ENCODE measurements at places on chromosomes 6 and 20.

- no peak overlapping the region for H3K4me3 ChIP-seq
- no peaks in the 10 kb centered on the region for H3K27me3 ChIP-seq
- no peaks in the 10 kb centered on the region for H3K4me1 ChIP-seq
- no peak overlapping the region for H3K27ac ChIP-seq
- no peak for DNase-seq
Observed at GRCh38 chr20:14178952-14179351, 158.5 kb downstream of the FLRT3 start.

GRCh38 chr20:47929368-47930115, 144.3 kb upstream of the SULF2 start:
- DNase-seq, result no peak
- H3K36me3 ChIP-seq, result no peaks in the 10 kb centered on the region
- no peak overlapping the region for H3K27ac ChIP-seq

DNA sequence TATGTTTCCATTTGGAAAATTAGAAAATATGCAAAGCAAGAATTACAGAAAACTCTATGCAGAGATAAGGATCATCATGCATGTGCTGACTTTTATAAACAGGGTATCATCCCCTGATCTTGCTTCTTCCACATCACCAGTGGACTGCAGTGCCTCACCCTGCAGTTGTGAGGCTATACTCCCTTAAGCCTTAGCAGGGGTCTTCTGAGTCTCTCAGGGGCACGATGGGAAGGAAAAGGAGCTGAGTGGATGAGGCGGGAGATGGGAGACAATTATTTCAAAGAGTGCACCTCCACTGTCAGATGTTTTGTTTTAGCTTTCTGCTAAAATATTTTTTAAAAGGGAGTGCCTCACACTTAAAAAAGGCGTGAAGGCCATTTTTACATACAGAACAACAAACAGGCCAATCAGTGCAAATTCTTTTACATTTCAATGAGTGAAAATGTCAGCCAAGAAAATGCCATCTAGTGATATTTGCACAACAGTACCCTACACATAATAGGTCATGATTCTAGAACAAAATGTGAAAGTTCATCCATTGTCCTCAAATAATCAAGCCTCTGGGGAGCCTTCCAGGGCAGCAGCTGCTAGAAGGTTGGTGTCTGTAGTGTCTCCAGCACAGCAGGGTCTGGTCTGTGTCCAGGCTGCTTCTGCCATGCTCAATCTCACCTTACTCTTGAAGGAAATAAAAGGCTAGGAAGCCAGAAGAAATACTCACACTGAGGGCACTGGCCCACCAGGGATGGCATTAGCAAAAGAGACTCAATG, 13.2 kb upstream of the SERPINB9 start:
- H3K4me1 ChIP-seq, result peaks cover 8% of the 10 kb centered on the region
- no peak overlapping the region for H3K4me3 ChIP-seq
- no peaks in the 10 kb centered on the region for H3K36me3 ChIP-seq
- H3K27ac ChIP-seq, result no peak overlapping the region
- no peak for DNase-seq

DNA sequence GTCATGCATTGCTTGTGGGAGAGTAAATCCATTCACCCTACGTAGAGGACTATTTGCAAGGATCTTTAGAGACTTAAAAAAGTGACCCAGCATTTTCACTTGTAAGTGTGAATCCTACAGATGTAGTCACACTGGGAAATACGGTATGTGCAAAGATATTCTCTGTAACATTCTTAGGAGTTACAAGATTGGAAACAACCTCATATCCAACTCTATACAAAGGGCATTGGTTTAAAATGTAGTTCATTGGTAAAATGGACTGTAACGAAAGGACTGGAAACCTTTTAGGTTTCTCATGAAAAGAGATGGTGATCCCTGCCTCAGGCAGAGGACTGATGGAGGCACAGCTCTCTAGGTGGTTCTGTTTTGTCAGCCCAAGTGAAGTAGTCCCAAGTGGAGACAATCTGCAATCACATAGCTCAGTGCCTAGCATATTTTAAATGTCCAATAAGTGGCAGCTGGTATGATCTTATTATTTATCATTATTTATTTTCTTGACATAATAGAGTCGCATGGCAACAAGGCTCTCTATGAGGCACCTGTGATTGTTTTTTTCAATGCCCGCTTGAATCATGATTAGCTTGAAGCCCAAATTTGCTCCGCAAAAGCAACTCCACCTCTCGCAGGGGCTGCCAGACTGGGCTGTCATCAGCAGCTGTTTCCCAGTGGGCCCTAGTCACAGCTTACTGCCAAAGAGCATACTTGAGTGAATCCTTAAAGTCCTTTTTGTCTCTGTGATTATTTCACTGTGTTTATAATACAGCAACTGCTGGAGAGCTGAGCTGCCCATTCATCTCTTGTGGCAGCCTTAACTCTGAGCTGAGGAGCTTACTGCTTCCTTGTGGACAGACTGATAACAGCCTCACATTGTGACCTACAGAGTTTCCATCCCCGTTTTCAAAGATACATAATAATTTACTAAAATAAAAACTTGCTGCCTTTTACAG, 19.8 kb upstream of the ENPP1 start:
- no peaks in the 10 kb centered on the region for H3K36me3 ChIP-seq
- no peak for DNase-seq
- no peak overlapping the region for H3K4me3 ChIP-seq
- no peaks in the 10 kb centered on the region for H3K27me3 ChIP-seq

DNA sequence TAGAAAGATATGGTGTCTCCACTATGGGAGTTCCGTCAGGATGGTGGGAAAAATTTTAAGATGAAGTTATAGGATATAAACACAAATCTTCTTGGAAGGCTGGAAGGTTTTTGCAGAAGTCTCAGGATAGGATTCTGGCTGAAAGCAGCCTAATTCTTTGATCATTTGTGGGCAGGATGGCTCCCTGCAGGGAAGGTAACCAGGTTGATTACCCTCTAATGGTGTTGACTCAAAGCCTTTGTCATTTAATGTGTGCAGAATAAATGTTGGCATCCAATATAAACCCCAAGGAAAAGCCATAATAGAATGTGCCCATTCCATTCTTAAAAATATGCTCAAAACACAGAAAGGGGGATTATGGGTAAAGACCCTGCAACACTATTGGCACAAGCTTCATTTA, 204.3 kb downstream of the EPM2A start:
- H3K36me3 ChIP-seq, result no peaks in the 10 kb centered on the region
- H3K27ac ChIP-seq, result no peak overlapping the region

- no peak for DNase-seq
- H3K36me3 ChIP-seq, result no peaks in the 10 kb centered on the region
- H3K27me3 ChIP-seq, result no peaks in the 10 kb centered on the region
- no peak overlapping the region for H3K4me3 ChIP-seq
- no peaks in the 10 kb centered on the region for H3K4me1 ChIP-seq
Observed at GRCh38 chr6:71510856-71511255, 222.2 kb downstream of the OGFRL1 start.

DNA sequence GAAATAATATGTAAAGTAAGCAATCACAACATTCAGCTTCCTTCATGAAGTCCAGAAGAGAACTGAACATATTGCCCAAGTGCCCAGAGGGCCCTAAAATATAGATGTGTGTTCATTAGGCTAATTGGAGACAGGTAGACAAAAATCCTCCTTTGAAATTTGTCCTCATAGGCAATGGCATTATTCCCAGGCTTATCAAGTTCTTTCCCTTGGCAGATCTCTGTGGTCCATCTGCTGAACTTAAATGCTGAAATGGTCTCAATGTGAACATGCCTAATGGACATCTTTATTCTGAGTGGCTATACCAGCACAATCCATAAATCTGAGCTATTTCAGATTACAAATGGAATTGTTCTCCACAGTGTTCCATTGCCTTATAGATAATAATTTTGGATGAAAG, 79.0 kb upstream of the BMP5 start:
- H3K36me3 ChIP-seq, result no peaks in the 10 kb centered on the region
- no peak overlapping the region for H3K27ac ChIP-seq
- no peak for DNase-seq

DNA sequence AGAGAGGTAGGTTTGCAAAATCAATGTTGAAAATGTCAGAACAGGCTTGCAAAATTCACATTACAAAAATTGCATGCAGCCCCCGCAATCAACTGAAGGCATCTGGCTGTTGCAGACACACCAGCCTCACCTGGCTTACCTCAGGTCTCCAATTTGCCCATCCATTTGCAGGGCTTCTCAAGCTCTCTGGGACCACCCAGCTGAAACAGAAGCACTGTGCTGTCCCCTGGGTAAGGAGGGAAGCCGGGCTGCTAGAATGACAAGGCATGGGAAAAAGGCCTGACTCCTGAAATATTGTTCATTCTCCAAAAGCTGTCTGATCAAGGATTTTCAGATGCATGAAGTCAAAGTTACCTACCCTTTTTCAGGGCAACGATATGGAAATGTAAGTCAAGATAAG, 52.6 kb upstream of the CD93 start:
- H3K4me3 ChIP-seq, result no peak overlapping the region
- DNase-seq, result no peak
- H3K4me1 ChIP-seq, result no peaks in the 10 kb centered on the region
- no peaks in the 10 kb centered on the region for H3K27me3 ChIP-seq
- H3K36me3 ChIP-seq, result no peaks in the 10 kb centered on the region

- no peak overlapping the region for H3K27ac ChIP-seq
- no peak overlapping the region for H3K4me3 ChIP-seq
- H3K27me3 ChIP-seq, result peaks cover 3% of the 10 kb centered on the region
- no peak for DNase-seq
- no peaks in the 10 kb centered on the region for H3K36me3 ChIP-seq
Observed at GRCh38 chr6:170440437-170440836, 112.7 kb downstream of the PSMB1 start.

DNA sequence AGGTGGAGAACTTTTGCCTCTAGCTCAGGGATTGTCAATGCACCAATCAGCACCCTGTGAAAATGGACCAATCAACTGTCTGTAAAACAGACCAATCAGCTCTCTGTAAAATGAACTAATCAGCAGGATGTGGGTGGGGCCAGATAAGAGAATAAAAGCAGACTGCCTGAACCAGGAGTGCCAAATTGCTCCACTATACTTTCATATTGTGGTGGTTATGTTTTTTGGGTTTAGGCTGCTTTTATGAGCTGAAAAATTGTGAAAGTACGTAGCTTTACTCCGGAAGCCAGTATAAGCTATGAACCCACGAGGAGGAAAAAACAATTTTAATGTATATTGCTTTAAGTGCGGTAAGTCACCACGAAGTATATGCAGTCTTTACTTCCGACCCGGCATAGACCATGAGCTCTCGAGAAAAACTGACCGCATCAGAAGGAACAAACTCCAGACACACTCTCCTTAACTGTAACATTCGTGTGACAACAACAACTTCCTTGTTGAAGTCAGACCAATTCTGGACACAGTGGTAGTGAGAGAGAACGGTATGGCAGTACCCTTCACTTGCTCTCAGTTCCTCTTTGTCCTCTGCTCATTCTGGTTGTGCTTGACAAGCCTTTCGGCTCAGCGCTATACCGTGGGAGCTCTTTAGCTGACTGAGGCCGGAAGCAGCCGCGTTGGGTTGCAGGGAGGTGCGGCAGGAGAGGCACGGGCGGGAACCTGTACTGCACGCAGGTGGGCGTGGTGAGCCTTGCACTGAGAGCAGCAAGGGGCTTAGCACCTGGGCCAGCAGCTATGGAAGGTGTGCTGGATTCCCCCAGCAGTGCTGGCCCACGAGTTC, 81.9 kb upstream of the E2F3 start:
- peak overlapping the region; percentile 72 for H3K27ac ChIP-seq
- no peaks in the 10 kb centered on the region for H3K36me3 ChIP-seq
- H3K4me1 ChIP-seq, result peaks cover 11% of the 10 kb centered on the region
- peak overlapping the region; percentile 61 for H3K4me3 ChIP-seq
- H3K27me3 ChIP-seq, result no peaks in the 10 kb centered on the region
- peak; percentile 60 for DNase-seq

DNA sequence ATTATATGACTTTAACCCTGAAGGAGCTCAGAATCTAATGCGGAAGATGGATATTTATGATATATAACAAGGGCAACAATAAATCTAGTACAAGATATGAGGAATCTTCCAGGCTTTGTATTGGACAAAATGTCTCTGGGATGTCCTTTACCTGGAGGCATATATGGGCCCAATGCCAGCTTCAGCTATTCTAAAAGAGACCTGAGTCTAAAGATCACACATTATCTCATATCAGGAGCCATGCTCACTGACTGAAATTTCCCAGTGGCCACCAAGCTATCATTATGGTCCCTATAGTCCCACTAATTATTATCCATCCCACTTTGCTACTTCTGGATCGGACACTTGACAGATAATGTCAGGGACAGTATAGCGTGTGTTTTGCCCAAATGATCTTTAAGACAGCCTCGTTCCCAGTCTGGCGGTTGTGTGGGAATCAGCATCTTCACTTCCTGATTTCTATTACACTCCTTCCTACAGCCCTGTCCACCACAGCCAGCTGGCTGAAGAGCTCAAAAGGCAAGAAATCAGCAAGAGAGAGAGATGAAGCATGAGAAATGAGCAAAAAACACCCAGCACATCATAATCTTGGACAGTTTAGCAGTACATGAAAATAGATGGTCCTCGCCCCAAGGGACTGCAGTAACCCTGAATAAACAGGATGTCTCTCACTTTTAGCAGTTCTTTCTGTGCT, 34.9 kb downstream of the KLHL31 start:
- H3K27me3 ChIP-seq, result no peaks in the 10 kb centered on the region
- H3K36me3 ChIP-seq, result no peaks in the 10 kb centered on the region
- H3K4me1 ChIP-seq, result no peaks in the 10 kb centered on the region
- no peak for DNase-seq
- no peak overlapping the region for H3K27ac ChIP-seq
- no peak overlapping the region for H3K4me3 ChIP-seq

GRCh38 chr6:162618448-162619002, 109.0 kb downstream of the PRKN start:
- no peaks in the 10 kb centered on the region for H3K4me1 ChIP-seq
- no peak overlapping the region for H3K27ac ChIP-seq
- no peaks in the 10 kb centered on the region for H3K27me3 ChIP-seq

GRCh38 chr6:133369773-133370272, 128.7 kb downstream of the EYA4 start:
- no peak overlapping the region for H3K27ac ChIP-seq
- no peak for DNase-seq
- no peaks in the 10 kb centered on the region for H3K4me1 ChIP-seq
- H3K36me3 ChIP-seq, result no peaks in the 10 kb centered on the region
- no peak overlapping the region for H3K4me3 ChIP-seq
- no peaks in the 10 kb centered on the region for H3K27me3 ChIP-seq

DNA sequence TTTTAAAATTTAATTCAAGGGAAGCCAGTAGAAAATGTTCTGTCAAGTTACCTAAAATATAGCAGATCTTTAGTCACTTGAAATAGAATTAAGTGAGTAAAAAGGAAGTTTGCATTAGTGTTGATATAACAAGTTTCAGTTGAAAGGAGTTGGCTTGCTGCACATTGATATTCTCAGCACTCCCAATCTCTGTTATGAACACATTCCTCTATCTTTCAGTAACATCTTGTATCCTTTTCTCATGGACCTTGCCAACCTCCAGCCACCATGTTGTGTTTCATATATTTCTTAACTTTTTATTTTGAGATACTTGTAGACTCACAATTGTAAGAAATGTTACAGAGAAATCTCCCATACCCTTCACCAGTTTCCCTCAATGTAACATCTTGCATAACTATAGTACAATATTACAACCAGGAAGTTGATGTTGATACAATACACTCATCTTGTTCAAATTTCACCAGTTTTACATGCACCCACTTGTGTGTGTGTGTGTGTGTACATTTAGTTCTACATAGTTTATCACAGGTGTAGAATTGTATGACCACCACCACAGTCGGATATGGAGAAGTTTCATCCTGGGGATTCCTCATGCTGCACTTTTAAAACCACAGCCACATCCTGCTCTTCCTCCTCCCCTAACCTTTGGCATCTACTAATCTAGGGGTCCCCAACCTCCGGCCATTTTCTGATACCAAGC, 20.2 kb upstream of the PAQR8 start:
- H3K36me3 ChIP-seq, result no peaks in the 10 kb centered on the region
- H3K4me1 ChIP-seq, result peaks cover 23% of the 10 kb centered on the region
- no peak for DNase-seq

Measured in CD8-positive, alpha-beta memory T cell (primary cell).